ENCODE measurements at places on chromosomes 11 and 22.

- no peak for DNase-seq
Observed at GRCh38 chr11:86812981-86813380, 12.6 kb downstream of the PRSS23 start.

- DNase-seq, result no peak
Observed at GRCh38 chr11:131136486-131136885, 220.2 kb upstream of the SNX19 start.

GRCh38 chr11:131773626-131774025 lies 403.2 kb downstream of the NTM start:
- no peak for DNase-seq

GRCh38 chr11:110621826-110622225 lies 90.4 kb downstream of the ARHGAP20 start:
- DNase-seq, result no peak

DNA sequence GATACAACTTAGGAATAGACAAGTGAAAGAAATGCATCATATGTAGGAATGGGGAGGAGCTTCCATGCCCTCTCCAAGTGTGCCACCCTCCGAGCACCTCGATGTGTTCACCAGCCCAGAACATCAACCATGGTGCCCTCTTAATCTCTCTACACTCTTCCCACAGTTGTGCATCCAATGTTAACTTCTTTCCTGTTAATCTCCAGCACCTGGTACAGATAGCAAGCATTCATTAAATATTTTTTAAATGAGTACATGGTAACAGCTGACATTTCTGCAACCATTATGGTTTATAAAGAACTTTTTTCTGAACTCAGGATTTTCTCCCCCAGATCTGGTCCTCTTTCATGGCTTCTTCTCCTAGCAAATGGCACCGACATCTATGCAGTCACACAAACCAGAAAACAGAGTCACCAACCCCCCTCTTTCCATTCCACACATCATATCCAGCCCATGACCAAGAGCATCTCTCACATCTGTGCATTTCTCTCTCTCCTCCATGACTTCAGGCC lies 118.1 kb upstream of the CLPB start:
- no peak for DNase-seq

Data from CD4-positive, alpha-beta T cell treated with Interleukin-17A for 1 hour (primary cell).